ENCODE measurements at places on chromosomes 6 and 20. TPM values are rescaled to one million over a fixed set of nuclear protein-coding genes. Genes with fewer than 3 reads are reported as not detected.

The CST9L gene
- not detected for total RNA-seq

The KHDRBS2 gene
- 9.7 TPM for total RNA-seq

The TINAG gene
- not detected for total RNA-seq

The ADGB gene
- total RNA-seq, result 0.04 TPM

The SLC35F1 gene
- total RNA-seq, result 4.5 TPM

The BRPF3 gene
- total RNA-seq, result 65.8 TPM

The SPEF1 gene
- 1.7 TPM for total RNA-seq

The PRPH2 gene
- total RNA-seq, result not detected

The TPD52L1 gene
- 33.8 TPM for total RNA-seq

The C4A gene
- 13.1 TPM for total RNA-seq

The GMPR gene
- total RNA-seq, result 1.3 TPM

The MAS1L gene
- total RNA-seq, result not detected

The HTR1E gene
- total RNA-seq, result not detected

The ANKRD66 gene
- total RNA-seq, result not detected

The MAS1 gene
- not detected for total RNA-seq

The SLC22A2 gene
- not detected for total RNA-seq

The SLC4A11 gene
- total RNA-seq, result 2.0 TPM

The SLCO4A1 gene
- total RNA-seq, result 3.6 TPM

The RBCK1 gene
- 108 TPM for total RNA-seq

The FAM217A gene
- total RNA-seq, result 0.13 TPM

The C20orf204 gene
- 3.3 TPM for total RNA-seq

Measured in progenitor cell of endocrine pancreas (in vitro differentiated cells).